Stimulated activated CD8-positive, alpha-beta memory T cell treated with anti-CD3 and anti-CD28 coated beads, Interleukin-12 subunit alpha, Interleukin-12 subunit beta, amount 100 ng/mL, for 1 hour (primary cell): ENCODE measurements at places on chromosomes 11 and 22.

GRCh38 chr11:117562136-117562535 lies 234.5 kb downstream of the CEP164 start:
- DNase-seq, result no peak

- no peak for DNase-seq
Measured at GRCh38 chr11:45551191-45551713, 114.2 kb downstream of the CHST1 start.

DNA sequence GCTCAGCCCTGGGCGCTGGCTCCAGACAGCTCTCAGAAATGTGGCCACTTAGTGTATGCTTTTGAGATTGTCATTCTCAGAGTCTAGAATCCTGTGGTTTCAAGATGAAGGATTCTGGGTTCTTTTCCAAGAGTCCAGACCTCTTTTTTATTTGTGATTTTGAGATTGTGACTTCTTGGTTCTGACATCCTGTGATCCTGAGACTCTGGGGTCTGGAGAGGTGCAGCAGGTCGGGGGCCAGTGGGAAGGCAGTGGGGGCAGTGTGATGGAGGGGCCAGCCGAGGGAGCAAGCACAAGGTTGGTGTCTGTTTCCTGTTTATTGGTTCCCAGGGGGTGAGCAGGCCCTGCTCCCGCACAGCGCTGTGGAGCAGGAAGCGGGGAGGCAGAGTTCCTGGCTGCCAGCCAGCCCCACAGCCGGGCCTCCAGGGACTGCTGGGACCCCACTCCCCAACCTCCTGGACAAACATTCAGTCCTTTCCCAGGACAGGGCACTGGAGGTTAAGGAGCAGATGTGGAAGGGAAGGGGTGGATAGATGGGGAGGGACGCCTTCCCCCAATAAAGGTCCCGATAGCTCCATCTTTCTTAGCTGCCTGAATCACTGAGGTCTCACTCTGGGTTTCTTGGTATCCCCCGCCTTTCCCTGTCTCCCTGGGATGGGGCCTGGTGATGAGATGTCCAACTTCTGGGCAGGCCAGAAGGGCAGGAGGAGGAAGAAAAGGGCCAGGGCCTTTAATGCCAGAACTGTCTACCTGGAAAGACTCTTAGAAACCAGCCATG lies 13.7 kb downstream of the ARHGEF17 start:
- DNase-seq, result no peak

DNA sequence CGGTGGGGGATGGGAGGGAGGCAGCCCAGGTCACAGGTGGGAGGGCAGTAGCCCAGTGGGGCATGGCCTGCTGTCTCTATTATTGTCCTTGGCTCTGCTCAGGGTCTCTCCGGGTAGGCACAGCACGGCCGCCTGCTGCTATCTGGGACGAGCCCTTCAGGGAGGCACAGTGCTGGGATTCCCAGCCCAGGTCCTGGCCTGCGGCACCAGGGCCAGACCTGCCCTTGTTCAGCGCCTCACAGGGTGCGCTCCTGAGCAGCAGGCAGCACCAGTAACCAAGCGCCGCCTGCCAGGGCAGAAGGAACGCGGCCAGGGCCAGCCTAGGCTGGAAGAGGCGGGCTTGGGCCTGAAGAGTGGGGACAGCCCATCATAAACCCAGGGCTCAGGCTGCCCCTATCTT lies 151.0 kb downstream of the MPPED1 start:
- no peak for DNase-seq

DNA sequence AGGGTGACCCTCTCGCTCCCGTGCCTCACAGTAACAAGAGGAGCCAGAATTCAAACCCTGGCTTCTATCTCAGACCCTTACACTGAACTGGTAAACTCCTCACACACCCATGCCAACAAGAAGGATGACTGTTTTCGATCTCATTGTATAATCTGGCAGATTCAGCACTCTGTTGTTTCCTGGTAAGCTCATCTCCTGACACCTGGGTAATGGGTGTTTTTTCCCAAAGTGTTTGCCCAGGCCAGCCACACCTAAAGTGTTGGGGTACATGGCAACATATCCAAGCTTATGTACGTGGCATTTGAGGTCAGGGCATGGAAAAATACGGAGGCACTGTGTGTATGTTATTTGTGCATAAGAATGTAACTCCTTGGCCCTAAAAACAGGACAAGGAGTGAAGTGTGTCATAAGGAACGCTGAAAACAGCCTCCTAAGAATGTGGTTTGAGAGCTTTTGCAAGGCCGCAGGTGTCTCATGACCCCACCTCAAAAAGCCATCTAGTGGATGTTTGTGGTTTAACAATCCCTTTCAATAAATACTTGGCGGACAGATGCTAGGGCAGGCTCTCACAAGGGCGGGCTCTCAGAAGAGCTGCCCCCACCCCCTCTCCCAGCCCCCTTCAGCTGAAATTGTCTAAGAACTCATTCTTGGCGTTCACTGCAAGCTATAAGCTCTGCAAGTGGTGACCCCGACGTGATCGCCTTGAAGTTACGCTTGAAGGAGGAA lies at the start of gene MS4A15:
TSS of gene MS4A15 (plus strand) at position 561 of the 726 bp plus-strand sequence. CDS start 6,867 bp downstream, outside the sequence.
- DNase-seq, result no peak
